Stimulated activated CD8-positive, alpha-beta memory T cell treated with anti-CD3 and anti-CD28 coated beads, Interleukin-7, amount 100 ng/mL, for 48 hours (primary cell): ENCODE measurements at places on chromosomes 12 and 14.
A peak's percentile ranks its signal among the peaks of the same experiment; 100 is the strongest.

DNA sequence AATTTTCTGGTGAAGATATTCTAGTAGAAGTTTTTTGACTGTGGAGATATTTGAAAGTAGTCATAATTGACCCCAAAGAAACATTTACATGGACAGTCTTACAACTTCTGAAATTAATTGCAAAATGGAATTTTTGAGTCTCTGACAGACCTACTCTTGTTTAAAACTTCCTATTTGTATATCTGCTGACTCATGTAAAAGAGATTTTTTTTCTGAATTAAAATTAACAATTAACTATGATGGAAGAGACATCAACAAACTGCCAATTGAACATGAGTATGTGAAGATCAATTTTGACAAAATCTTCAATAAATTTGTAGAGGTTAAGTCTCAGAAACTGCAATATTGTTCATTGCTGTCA is 108.5 kb upstream of the MAX start:
- no peak for DNase-seq

DNA sequence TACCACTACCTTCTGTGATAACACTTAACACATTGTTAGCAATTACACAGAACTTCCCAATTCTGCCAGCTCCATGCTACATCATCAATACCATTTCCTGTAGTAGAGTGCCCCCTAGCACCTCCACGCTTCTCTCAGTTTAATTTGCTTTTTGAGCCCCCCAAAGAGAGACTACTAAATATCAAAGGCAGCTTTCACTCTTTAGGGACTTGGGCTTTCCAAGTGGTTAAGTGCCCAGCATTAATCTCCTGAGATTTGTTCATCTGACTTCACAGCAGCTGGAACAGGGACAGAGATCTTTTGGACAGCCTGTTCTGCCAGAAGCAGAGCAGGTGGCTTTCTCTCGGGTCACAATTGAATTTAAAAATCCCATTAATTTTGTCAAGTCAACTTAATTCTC is 954.9 kb downstream of the DIO2 start:
- DNase-seq = no peak

DNA sequence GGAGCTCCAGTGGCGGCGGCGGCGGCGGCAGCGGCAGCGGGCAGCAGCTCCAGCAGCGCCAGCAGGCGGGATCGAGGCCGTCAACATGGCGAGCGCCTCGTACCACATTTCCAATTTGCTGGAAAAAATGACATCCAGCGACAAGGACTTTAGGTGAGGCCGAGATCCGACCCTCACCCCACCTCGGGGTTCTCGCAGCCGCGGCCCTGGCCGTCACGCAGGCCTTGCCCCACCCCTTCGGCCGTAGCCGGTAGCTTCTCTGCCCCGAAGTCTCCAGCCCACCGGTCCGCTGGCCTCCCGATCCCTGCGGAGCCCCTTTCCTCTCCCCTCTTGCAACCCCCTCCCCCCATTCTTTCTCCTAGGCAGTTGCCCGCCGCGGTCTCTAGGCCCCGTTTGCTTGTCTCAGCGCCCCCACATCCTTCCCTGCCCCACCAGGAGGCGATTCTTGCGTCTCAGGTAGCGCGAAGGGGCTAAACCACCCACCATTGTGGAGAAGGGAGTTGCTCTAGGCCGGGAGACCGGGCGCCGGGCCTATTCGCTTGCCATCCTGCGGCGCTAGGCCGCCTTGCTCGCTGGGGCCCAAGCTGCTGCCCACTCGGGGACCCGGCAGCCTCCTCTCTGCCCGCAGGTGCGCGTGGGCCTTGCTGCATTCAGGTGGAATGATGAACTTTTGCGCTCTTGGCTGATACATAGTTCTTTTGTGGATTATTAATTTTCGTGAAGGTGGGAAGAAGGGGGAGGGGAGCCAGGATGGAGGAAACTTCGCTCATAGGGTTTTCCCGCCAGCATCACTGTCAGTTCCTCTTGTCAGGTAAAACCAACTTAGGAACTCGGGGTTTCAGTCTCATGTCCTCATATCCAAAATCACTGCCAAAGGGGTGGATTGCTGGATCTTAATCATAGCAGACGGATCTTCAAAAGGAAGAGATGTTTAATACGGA is 745 bp downstream of the CAND1 start:
- peak; percentile 19 for DNase-seq

DNA sequence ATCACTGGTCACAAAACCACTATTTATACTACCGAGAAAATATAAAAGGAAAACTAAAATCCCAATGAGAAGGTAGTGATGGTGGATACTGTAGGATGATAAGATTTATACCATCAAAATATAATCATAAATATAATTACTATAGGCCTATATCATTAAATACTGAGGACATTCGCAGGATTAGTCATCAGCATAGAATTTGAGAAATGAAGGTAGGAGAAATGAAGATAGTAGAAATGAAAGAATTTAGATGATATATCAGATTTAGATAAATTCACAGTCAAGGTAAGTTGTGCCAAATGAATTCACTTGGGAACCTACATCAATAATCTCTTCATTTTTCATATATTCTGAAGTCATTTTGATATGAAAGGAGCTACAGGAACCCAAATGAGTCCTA is 82.8 kb downstream of the DAAM1 start:
- no peak for DNase-seq

GRCh38 chr12:130139567-130140421 is 22.5 kb upstream of the FZD10 start:
- no peak for DNase-seq

DNA sequence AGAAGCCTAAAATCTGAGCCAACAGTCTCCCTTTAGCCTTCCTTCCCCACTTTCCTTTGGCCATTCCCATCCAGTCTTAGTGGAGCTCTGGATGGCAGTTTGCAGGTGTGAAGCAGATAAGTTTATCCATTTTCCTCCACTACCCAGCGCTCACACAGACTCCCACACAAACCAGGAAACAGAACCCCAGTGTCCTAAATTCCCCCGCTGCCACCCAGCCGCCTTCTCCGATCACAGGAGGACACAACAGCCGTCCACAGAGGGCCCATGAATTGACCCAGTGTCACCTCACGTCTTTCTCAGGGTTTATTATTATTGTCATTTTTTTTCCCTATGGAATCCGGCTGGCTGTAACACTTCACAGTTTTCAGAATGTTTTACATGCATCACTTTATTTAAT is 16.4 kb downstream of the CD9 start:
- no peak for DNase-seq
